ENCODE measurements at places on chromosomes 11 and 22.

GRCh38 chr11:47280860-47281259, 10.9 kb downstream of the MADD start:
- DNase-seq = no peak

- no peak for DNase-seq
These were observed 225.2 kb downstream of the BRD1 start for GRCh38 chr22:49602481-49602880.

DNA sequence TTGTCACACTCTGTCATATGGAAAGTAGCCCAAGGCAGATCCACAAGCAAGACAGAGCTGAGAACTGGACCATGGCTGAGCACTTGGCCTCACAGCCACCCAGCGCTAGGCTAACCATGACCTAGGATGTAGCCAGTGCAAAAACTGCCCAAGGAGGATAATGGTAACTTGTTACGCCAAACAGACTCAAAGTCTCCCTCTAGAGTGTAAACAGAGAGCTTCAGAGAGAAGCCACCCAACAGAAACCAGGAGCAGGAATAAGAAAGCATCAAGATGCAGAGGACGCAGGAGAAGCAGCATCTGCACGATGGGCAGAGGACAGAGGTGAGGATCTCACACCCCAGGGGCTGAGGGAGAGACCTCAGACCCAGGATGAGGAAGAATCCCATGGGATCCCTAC, 97.9 kb downstream of the RCN1 start:
- DNase-seq = no peak

DNA sequence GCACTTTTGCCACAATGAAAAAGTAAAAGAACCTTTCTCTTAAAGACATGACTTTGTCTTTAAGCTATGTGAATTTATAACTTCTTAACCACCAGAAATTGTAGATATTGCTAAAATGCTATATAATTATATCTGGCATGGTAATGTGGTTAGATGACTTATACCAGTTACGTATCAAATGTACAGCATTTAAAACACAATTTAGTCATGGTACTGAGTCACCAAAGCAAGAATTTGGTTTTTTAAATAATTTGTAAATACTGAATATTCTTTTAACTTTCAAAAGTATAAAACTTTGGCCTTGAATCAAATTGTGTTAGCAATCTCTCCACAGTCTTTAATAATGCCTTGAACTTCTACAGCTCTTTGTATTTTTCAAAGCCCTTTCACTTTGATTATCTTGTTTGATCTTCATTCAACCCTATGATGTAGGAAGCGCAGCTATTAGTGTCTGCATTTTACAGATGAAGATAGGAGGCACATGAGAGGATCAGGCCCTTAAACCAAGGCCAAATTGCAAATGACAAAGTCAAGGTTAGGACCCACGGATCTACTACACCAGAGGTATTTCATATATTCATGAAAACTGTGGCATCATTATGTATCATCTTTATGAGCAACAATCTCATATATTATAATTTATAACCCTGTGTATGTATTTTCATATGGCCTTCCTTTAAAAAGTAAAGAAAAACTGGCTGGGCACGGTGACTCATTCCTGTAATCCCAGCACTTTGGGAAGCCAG, 4.4 kb upstream of the SYTL2 start:
- no peak for DNase-seq

GRCh38 chr11:32331098-32331497, 104.2 kb downstream of the WT1 start:
- no peak for DNase-seq

- DNase-seq = no peak
These were observed 781 bp downstream of the NECTIN1 start for GRCh38 chr11:119728211-119728626.

- no peak for DNase-seq
These were observed 18.9 kb upstream of the HEPHL1 start for GRCh38 chr11:94002226-94002625.

DNA sequence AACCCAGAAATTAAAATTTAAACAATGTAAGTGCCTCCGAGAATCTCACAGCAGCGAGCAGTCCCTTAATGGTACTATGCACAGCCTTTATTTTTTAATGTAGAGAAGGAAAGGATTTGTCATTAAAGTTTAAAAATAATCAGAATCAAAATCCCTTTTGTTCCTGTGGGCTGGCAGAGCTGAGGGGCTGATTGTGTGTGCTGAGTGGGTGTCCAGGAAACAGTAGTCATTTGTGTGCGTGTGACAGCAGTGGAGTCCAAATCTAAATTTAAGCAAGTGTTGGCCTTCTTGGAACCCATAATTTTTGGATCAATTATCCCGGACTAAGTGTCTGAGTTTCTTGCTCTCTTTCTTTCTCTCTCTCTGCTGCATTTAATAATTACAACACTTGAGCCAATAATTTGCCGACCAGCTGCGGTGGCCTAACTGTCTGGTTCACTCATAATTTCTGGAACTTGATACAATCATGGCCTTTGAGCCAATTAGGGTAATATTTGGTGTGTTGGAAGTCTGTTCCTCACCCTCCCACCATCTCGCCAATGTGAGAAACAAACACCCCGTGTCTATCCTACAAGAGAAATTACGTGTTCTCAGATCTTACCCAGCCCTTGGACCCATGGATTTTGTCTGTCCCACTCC, 528.0 kb downstream of the SOX6 start:
- DNase-seq = no peak

- DNase-seq = no peak
These were observed 99.6 kb upstream of the GRAMD1B start for GRCh38 chr11:123330471-123330870.

GRCh38 chr22:50502096-50502495, 5.4 kb downstream of the LMF2 start:
- DNase-seq = no peak

DNA sequence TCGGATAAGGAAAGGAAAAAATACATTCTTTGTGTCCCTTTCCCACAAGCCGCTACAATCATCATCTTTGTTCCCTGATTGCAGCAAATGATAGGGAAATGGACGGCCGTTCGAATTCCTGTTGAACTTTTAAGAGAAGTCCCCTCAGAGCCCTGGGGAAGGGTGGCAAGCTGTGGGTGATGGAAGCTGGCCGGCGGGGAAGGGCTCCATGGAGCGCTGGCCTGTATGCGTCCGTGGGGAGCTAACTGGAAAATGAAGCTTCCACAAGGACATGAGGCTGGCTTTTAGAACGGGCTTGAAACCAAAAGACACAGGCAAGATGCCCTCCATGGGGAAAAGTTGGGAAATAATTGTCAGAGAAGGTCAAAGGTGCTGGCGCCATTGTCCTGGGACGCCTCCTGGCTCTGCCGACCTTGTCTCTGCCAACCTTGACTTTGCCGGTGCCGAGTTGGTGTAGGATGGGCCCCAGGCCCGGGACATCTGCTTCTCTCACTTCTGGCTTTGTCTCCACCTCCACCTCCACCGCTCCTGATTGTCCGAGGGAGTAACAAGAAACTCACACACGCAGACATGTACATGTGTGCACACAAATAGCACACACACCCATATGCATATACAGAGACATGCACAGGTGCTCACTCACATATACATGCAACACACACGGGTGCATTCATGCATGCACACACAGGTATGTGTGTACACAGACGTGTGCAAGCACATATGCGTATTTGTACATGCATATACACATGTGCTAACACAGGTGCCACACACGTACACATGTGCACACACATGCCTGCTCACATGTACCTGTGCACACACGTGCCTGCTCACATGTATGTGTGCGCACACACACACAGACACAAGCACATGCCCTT, 14.5 kb upstream of the PPARA start:
- no peak for DNase-seq

- no peak for DNase-seq
These were observed 2.1 kb downstream of the ALDH3B1 start for GRCh38 chr11:68012044-68012842.

GRCh38 chr11:17853280-17853679, 118.7 kb downstream of the KCNC1 start:
- DNase-seq = no peak

DNA sequence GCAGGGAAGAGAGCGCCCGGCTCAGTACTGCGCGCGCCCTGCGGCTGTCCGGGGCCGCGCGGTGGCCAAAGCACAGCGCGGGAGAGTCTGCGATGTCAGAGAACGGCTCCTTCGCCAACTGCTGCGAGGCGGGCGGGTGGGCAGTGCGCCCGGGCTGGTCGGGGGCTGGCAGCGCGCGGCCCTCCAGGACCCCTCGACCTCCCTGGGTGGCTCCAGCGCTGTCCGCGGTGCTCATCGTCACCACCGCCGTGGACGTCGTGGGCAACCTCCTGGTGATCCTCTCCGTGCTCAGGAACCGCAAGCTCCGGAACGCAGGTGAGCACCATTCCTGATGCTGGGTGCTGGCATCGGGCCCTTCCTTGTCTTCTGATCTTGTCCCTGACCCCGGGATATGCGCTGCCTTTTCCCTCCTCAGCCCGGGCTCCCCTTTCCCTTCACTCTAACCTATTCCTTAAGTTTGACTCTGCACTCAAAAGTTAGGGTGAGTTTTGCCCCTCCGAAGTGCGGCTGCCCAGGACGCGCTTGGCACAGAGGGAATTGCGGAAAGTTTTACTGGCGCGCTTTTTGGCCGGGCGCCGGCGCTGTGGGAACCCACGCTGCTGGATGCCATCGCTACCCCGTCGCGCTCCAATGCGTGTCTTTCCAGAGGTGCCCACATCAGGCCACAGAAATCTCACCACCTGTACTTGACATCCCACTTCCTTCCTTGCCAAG, at the start of gene MTNR1B:
Gene MTNR1B (plus strand): TSS at position 18 of the 714 bp plus-strand sequence. CDS start 75 bp downstream, at position 93.
- DNase-seq = no peak

- peak; percentile 34 for DNase-seq
These were observed 132.7 kb upstream of the RCN1 start for GRCh38 chr11:31958076-31958735.

DNA sequence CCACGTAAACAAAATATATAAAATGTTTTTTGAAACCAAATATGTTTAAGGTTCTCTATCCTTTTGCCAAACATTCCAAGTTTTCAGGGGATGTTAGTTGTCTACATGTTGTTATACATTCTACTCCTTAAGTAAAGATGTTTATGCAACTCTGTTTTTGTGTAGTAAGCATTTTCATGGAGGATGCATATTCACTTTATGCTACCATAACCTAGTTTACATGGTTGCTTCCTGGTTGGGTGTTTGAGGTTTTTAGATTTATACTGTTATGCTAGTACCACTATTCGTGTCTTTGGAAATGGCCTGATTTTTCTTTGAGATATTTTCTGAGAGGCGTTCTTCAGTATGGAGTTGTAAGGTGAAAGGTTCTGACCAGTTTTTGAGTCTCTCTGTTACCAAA, 131.1 kb upstream of the SORL1-AS1 start:
- DNase-seq = no peak

- no peak for DNase-seq
These were observed 4.8 kb downstream of the PMM1 start for GRCh38 chr22:41584881-41585280.

GRCh38 chr11:10927538-10927937, 69.7 kb upstream of the ZBED5 start:
- DNase-seq = no peak

DNA sequence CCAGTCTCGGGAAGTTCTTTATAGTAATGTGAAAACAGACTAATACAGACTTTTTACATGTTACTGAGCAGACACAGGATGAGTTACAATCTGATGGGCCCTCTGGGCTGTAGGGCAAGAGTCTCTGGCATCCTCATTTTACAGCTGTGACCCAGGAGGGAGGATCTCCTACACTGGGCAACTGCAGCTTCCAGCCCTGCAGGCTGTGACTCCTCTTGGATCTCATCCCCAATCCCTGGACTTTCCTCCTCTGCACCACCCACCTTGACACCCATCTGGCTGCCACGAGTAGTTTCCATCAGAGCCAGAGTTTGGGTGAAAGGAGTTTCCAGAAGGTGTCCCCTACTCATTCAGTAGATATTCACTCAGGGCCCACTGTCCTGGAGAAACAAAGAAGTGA, 48.9 kb upstream of the MYEOV start:
- DNase-seq = no peak

DNA sequence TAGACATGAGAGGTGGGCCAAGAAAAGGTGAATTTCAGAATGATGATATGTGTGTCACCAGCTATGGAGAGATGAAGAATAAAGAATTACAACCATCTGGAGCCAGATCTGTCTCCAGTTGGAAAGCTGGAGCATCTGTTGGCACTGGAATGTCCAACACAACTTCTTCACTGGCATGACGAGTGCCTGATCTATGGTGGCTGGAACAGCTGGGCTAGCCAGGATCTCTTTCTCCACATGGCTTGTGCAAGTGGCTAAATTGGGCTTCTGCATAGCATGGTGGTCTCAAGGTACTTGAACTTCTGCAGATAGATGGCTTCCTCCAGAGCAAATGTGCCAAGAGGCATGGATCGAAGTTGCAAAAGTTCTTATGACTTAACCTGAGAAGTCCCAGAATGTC, 256.1 kb upstream of the NCAM1 start:
- no peak for DNase-seq
